ENCODE measurements at places on chromosomes 12 and 14.

- DNase-seq, result no peak
These were observed 82.6 kb upstream of the USP44 start for GRCh38 chr12:95633732-95634465.

DNA sequence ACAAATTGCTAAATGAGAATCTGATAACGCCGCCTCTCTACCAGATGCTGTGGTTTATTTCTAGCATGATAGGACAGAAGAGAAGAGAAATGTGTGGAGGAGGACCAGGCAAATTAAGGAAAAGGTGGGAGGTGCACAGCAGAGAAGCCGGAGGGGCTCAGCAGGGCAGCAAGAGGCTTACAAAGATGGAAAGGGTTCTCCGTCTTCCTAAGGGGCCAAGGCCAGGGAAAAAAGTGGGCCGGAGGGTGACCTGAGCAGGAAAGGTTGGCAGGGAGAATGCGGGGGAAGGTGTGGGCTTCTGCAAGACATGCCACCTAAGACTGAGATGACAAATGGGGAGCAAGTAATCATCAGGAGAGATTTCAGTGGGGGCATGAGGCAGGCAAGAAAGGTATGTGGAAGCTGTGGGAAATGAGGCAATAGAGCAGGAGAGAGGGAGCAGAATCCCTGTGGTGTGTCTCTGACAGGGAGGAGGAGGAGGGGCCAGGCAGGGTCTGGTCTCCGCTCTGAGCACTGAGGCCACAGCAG, 18.7 kb downstream of the MANSC1 start:
- DNase-seq, result peak; percentile 88

GRCh38 chr12:109817627-109818231, 15.5 kb downstream of the TRPV4 start:
- DNase-seq, result no peak

DNA sequence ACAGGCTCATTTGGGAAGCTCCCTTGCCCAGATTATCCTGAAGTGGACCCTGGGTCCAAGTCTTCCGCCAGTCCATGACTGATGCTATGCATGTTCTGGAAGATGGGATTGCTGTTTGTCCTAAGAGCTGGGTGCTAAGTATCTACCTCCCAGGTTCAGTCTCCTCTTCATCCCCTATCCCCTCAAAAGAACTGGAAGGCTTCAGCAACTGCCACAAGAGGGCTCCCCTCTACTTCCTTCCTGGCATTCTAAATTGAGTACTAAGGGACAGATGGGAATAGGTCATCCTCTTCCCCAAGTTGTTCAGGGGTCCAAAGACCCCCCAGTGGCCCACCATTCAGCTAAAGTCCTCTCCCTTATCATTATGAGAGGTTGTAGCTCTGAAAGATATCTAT, 9.0 kb upstream of the FKBP11 start:
- no peak for DNase-seq

DNA sequence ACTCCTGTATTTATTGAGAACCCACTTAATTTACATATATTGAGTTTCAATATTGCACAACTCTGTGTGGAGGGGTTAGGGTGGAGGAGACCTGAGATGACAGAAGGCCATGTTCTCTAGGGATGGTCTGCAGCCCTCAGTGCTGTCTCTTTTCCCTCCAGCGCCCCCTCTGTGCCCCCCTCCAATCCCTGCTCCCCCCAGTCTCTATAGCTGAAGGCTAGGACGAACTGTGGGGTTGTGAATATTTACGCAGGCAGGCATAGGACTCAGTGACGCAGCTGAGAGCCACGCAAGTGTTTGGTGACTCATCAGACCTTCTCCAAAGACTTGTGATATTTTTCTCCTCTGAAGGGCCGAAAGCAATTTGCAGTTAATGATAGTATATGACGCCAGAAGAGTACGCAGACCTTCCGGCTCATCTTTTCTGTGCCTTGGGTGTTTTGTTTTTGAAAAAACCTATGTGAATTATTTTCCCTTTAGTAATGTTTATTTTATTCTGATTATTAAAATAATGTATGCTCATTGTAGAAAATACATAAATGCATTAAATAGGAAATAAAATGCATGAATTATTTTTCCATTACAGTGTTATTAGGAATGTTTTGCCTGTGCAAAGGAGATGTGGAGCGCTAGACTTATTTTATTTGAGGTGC, 85.3 kb downstream of the SLC25A47 start:
- DNase-seq, result no peak

DNA sequence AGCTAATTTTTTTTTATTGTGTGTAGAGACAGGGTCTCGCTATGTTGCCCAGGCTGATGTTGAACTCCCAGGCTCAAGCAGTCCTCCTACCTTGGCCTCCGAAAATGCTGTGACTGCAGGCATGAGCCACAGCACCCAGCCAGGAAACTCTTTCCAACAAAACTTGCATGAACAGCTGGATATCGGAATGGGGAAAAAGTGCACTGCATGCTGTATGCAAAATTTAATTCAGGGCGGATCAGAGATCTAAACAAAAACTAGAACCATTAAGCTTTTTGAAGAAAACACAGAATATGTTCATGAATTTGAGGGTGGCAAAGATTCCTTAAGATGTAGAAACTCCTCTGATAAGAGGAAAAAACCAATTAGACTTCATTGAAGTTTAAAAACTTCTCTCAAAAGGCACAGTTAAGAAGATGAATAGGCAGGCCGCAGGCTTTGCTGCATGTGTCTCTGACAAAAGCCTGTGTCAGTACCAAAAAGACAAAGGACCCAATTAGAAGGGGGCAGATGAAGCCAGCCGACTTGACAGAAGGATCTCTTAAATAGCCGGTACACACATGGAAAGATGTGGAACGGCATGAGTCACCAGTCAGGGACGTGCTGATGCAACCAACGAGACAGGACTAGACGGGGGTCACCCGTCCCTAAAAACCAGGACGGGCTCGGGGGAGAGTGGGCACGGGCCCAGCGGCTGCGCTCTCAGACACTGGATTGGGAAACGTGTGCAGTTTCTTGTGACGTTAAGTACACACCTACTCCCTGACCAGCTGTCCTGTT, 34.8 kb upstream of the MMP17 start:
- no peak for DNase-seq

DNA sequence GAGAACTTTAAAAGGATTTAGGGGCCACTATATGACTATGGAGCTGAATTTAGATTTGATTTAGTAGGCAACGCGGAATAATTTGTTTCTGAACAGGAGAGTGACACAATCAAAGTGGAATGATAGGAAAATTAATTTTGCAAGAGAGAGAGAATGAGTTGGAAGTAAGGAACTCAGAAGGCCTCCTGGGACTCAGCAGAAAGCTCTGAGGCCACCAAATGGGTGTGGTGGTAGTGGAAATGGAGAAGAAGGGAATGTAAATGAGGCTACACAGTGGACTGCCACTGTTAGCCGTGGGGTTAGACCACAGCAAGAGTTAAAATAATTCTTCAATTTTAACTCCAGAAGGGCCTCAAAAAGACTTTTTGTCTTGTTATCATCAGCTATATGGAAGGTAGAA, 102.7 kb downstream of the LRRK2 start:
- no peak for DNase-seq

DNA sequence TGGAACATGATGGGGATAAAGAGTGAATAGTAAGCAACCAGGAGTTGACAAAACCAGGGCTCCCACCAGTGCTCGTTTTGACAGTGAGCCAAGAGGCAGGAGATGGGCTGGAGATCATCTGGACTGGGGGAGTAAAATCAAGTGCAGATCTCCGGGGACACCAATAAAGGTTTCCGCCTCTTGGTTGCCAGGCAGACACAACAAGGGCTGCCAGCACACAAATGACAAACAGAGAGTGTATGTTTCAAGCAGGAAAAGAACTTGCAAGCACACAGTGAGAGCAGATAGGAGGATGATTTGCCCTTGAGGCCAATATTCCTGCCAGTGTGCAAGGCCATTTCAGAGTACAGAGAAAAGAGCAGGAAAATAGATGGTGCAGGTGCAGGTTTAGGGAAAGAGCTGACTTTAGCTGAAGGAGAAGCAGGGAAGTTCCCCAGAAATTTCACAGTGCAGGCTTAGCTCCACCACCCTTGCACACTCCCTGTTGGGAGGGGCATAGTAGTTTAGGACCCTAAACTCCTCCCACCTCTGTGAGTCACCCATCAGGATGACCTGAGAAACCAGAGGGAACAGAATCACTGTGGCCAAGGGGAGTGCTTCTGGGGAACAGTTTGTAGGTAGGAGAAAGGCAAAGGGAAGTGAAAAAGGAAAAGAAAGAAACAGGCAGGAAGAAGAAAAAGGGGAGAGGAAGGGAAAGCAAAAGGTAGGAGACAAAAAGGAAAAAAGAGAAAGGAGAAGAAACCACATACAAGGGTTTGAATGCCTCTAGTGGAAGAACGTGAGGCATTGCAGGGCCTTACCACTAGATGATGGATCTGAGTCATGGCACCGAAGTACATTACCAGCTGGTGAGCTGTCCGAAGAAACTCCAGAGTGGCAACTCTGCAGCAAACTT, 404.4 kb downstream of the SLC6A15 start:
- peak; percentile 82 for DNase-seq

DNA sequence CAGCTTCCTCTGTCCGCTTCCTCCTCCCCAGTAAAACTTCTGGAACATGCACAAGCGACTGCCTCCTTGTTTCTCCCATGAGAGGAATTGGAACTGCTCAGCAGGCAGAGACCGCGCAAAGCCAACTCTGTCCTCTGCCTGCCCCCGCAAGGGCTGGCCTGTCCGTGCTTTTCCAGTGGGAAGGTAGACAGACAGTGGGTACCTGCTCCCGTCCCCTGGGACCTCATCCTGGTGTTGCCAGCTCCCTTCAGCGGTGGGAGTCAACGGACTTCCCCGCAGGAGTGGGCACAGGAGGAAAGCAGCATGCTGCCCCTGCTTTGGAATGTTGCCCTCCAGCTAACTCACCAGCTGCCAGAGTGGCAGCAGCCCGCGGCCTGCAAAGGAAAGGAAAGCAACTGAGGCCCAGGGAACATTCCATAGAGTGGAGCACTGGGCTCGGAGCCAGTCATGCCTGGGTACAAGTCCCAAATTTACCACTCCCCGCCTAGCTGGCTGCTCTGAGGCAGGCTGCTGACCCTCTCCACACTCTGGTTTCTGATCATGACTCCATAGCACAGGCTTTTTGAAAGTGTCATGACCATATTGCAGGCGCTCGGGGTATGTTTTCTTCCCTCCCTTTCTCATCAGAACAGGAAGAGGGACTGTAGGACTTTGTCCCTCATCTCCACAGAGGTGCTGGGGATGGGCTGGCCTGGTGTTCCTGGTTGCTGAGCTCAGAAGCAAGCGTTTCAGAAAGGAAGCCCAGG, 89.2 kb upstream of the CLMN start:
- no peak for DNase-seq

DNA sequence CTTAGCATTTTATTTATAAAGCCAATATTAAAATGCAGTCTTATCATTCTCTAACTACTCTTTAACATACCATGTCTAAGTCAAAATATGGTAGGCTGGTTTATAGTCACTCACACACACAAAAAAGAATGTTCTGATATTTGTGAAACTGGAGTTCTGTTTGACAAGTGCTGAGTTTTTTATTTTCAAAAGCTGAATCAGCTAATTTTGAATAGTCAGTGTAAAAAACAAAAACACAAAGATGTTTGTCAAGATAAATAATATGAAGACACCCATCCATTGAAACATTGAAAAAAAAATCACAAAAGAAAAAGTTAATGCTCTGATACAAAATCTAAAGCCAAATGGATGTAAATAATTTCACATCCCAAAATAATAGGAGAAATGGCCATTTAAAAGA, 231.5 kb downstream of the MED13L start:
- DNase-seq, result no peak
